Stimulated activated CD8-positive, alpha-beta memory T cell treated with anti-CD3 and anti-CD28 coated beads, Interleukin-15, amount 100 ng/mL, for 24 hours (primary cell): ENCODE measurements at places on chromosomes 12 and 14.

- DNase-seq = no peak
Observed at GRCh38 chr14:71362282-71362681, 455.0 kb downstream of the PCNX1 start.

DNA sequence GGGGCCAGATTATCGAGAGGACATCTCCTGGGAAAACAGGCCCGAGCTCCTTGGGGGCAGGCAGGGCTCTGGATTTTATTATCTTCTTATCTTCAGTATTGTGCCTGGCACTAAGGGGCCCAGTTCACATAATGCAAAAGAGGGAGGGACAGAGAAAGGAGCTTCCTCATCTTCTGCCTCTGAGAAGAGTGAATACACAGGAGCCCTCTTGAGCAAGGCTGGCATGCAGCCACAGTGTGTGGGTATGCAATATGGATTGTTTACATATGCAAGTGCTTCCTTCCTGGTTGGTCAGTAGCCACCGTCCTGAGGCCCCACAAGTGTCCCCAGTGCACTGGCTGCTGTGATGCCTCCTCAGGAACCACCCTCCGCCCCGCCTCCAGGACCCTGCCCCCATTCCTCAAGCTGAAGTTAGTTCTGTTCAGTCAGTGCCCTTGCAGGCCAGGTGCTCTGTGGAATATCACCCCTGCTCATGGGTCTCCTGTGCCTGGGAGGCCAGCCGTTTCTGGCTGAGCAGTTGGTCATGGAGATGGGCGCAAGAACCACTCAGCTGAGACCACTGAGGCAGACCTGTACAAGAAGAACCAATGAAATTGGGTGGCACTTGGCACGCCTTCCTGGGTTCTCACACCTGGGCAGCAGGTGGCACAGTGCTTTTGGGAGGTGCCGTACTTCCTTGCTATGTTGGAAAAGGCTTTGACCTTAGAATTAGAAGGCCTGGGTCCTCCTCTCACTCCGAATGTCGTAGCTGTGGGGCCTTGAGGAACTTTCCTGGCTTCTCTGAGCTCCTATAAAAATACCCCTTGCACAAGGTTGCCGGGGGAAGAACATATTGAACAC is 35.1 kb upstream of the ACTN1 start:
- no peak for DNase-seq

DNA sequence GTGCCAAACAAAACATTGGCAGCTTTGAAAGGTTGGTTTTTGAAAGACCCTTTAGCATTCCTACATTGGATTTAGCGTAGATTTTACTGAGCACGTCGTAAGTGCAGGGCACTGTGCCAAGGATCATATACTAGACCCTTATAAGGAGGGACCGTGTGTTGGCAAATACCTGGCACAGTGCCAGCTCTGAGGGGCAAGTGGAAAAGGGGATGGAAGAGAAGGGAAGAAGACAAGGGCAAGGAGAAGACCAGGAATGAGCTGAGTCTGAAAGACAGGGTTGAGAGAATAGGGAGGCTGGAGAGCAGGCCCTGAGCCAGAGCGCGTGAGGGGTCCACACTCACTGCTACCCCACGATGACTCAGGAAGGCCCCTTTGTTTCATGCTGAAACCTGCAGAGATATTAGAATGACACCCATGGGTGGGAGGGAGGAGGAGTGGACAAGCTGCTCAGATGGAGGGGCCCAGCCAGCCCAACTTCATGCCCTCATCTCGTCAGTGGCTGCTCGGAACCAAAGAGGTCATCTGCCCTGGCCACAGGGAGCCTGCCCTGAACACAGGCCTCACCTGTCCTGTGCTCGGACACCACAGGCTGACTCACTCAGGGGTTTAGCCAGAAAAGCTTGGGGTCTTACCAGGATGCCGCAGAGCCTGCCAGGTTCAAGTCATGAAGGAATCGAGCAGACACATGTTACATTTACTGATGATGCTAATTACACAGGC is 25.0 kb downstream of the RAB35 start:
- DNase-seq = no peak

DNA sequence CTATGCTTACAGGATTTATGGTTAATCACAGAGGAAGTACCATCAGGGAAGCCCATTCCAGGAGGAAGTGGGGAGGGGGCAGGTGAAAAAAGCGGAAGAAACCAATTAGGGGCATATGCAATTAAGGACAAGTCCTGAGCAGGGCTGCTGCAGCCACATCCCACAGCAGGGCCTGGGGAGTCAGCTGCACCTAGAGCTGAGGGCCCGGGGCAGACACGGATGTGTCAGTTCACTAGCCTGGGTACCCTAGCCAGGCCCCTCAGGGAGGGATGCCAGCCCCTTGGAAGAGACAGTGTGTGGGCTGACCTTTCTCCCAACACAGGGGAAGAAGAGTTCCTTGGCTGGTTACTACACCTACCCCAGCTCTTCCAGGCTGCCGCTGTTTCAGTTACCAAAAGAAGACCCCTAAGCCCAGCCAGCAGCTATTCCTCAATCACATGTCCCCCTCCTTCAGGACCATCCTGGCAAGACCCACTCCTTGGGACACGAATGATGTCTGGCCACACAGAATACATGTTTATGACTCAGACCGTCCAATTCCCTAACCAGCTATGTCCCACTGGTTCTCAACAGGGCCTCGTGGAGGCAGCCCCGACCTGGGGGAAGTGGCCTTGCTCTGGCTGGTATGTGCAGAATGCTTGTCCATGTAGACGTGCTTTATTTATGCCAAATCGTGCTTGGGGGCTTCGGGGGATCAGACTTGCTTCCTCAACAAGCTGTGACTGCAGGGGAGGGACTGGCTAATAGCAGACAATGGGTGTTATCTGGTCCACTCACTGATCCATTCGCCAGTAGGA is 133.7 kb upstream of the RTL1 start:
- no peak for DNase-seq

DNA sequence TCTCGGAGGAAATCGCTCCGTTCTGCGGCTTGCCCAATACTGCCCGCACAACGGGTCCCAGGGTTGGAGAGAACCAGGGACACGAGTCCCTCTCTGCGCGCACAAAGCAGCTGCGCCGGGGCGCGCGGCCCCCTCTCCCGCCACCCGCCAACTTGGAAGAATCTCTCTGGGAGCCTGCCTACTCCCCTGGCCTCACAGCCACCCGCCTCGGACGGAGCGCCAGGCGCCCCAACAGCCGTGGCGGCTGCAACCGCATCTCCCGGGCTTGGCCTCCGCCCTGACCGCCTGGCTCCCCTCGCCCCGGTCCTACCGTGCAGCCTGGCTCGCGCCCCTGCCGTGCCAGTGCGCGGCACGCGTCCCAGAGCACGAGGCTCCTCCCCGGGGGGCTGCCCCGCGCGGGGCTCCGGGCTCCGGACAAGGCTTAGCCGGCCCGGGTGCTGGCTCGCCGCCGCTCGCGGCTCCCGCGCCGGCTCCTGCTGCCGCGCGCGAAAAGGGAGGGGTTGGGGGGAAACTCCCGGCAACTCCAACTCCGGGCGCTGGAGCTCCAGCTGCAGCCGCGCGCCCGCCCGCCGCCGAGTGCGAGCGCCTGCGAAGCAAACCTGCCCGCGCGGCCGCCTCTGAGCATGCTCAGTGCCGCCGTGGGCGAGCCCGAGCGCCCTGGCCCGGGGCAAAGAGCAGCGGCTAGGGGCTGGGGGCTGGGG is at the start of gene STXBP6:
TSS of gene STXBP6 (minus strand) at position 580 of the 701 bp plus-strand sequence. CDS start 75,329 bp downstream, outside the sequence.
- DNase-seq = no peak

- no peak for DNase-seq
Observed at GRCh38 chr12:13102461-13103195, 839 bp downstream of the GSG1 start.

GRCh38 chr14:72783741-72784140 is 110.2 kb downstream of the DPF3 start:
- no peak for DNase-seq

- no peak for DNase-seq
Observed at GRCh38 chr14:90428676-90429075, 31.8 kb downstream of the CALM1 start.

GRCh38 chr12:83018088-83018487 is 331.4 kb downstream of the TMTC2 start:
- no peak for DNase-seq

DNA sequence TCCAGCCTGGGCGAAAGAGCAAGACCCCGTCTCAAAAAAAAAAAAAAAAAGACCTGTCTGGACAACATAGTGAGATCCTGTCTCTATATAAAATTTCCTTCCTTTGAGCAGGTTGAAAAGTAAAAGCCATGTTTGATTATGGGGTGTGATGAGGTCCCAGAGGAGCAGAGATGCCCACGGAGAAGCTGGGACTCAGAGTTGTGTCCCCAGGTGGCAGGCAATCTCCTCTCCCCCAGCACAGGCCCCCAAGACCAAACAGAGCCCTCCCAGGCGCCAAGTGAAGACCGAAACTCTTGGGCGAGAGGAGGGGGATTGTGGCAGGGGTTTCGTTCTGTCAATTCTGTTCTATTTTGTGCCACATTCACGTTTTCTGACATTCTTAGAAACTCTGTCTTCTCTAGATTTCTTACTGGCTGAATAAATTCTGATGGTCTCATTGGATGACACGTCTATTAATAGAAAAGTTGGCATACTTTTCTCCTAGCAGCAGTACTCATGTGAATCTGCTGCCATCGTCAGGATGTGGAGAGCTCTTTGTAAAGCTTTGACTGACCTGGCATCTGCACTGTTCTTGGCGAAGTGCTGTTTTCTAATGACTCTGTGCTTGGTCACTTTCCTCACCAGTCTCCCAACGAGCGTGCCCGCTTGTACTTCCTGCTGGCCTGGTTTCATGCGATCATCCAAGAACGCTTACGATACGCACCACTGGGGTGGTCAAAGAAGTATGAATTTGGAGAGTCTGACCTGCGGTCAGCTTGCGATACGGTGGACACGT is 43.4 kb downstream of the HSP90AA1 start:
- no peak for DNase-seq

- no peak for DNase-seq
Observed at GRCh38 chr14:64938972-64939816, 3.4 kb downstream of the GPX2 start.

- DNase-seq = no peak
Observed at GRCh38 chr14:79473651-79474050, 737.7 kb downstream of the DIO2 start.

DNA sequence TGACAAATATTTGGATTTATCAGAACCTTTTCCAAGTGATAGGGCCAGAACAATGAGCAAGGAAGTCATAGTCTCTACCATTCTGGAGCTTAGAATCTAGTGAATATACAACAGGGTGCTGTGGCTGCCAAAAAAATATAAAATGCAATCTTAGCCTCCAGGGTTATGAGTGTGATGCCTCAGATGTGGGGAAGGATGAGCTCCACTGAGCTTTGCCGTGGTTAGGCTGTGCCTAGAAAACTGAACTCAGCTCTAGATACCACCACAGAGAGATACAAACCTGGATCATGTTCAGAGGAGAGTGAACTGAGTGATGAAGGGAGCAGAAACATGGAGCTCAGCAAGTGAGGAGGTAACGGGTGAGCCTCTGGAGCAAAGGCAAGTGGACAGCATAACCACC is 138.1 kb upstream of the HIF1A start:
- DNase-seq = no peak
